Astrocyte (in vitro differentiated cells and primary cell): ENCODE measurements at places on chromosomes 2 and 18.
A peak's percentile ranks its signal among the peaks of the same experiment; 100 is the strongest.

- no peaks in the 10 kb centered on the region for H3K36me3 ChIP-seq
- H3K4me3 ChIP-seq: no peak overlapping the region
- H3K27me3 ChIP-seq: no peaks in the 10 kb centered on the region
- peaks cover 4% of the 10 kb centered on the region for H3K4me1 ChIP-seq
- DNase-seq: no peak
- no peak overlapping the region for H3K27ac ChIP-seq
Measured at GRCh38 chr2:226625946-226626345, 173.7 kb downstream of the IRS1 start.

GRCh38 chr2:162370931-162371330, 27.0 kb downstream of the GCA start:
- H3K4me3 ChIP-seq: no peak overlapping the region
- no peaks in the 10 kb centered on the region for H3K36me3 ChIP-seq
- no peaks in the 10 kb centered on the region for H3K4me1 ChIP-seq

DNA sequence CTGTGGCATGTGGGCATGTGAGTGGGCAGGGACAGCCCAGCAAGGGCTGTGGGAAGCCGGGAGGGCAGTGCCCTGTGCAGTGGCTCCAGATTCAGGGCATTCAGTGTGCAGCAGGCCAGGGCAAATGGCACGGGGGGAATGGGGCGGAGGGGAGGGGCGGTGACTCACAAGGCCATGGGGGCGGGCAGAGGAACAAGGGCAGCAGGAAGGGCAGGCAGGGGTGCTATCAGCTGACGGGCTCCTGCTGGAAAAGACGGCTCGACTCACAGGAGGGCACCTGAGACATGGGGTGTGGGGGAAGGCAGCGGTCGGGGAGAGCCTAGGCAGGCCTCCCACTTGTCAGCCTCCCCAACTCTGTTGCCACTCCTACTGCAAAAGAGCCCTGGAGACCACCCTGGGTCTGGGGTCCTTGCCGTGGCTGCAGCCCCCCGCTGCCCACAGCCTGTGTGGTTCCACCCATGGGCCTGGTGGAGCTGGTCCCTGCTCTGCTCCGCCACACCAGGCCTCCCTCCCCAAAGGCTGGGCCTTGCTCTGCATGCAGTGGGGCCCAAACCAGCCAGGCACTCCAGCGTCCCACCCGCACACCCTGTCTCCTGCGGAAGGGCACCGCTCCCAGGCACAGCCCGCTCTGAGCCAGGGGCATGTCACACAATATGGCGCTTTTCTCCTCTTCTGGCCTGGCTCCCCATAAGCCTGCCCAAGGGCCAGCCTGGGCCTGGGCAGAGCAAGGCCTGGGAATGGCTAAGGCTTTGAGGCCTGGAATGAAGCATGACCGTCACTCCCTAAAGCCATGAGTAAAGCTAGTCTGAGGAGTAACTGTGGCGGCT, 25.9 kb downstream of the HS6ST1 start:
- H3K4me3 ChIP-seq: no peak overlapping the region
- no peaks in the 10 kb centered on the region for H3K27me3 ChIP-seq
- H3K4me1 ChIP-seq: no peaks in the 10 kb centered on the region
- no peak for DNase-seq
- H3K27ac ChIP-seq: no peak overlapping the region

GRCh38 chr2:174341293-174341994, 6.7 kb downstream of the SP9 start:
- H3K4me1 ChIP-seq: peaks cover 6% of the 10 kb centered on the region
- H3K27me3 ChIP-seq: peaks cover 81% of the 10 kb centered on the region
- no peak overlapping the region for H3K27ac ChIP-seq
- H3K4me3 ChIP-seq: no peak overlapping the region
- peak; percentile 46 for DNase-seq

GRCh38 chr2:218880102-218880858, at the start of gene WNT10A:
Gene WNT10A (plus strand): TSS chr2:218880852. CDS start chr2:218880996, 144 bp downstream.
- peaks cover 85% of the 10 kb centered on the region for H3K27me3 ChIP-seq
- DNase-seq: no peak
- no peak within 1 kb of the TSS for H3K4me3 ChIP-seq
- no peak within 1 kb of the TSS for H3K27ac ChIP-seq
- H3K4me1 ChIP-seq: no peaks in the 10 kb centered on the region

GRCh38 chr18:62239475-62239874, 52.4 kb downstream of the RELCH start:
- no peaks in the 10 kb centered on the region for H3K4me1 ChIP-seq
- H3K4me3 ChIP-seq: no peak overlapping the region
- H3K27me3 ChIP-seq: no peaks in the 10 kb centered on the region
- no peak for DNase-seq
- no peak overlapping the region for H3K27ac ChIP-seq
- H3K36me3 ChIP-seq: peaks cover 10% of the 10 kb centered on the region
